ENCODE measurements at places on chromosomes 1 and 21. TPM values are rescaled to one million over a fixed set of nuclear protein-coding genes. Genes with fewer than 3 reads are reported as not detected.
A peak's percentile ranks its signal among the peaks of the same experiment; 100 is the strongest.

- no peak for ATAC-seq
Observed at GRCh38 chr1:234270581-234271242, 102.5 kb upstream of the COA6 start.

- ATAC-seq: peak; percentile 22
Observed at GRCh38 chr1:47752559-47752958, 244.6 kb downstream of the TRABD2B start.

Gene FAM72D
- 2.8 TPM for total RNA-seq

Gene NPPB
- total RNA-seq: not detected

- ATAC-seq: no peak
Observed at GRCh38 chr1:198030682-198031081, 113.5 kb downstream of the LHX9 start.

Gene MATN1
- not detected for total RNA-seq

Gene HENMT1
- total RNA-seq: 2.2 TPM

GRCh38 chr1:33055210-33056008 lies 18.7 kb upstream of the AK2 start:
- peak; percentile 82 for ATAC-seq

Gene VCAM1
- total RNA-seq: 1.0 TPM

GRCh38 chr1:226479474-226479873 lies 69.1 kb upstream of the STUM start:
- peak; percentile 56 for ATAC-seq

- no peak for ATAC-seq
Observed at GRCh38 chr1:199898654-199899053, 128.9 kb upstream of the NR5A2 start.

Gene RGS13
- not detected for total RNA-seq

Gene UTS2
- total RNA-seq: not detected

- ATAC-seq: peak; percentile 57
Observed at GRCh38 chr1:36351227-36351977, 28.0 kb upstream of the EVA1B start.

GRCh38 chr1:181175356-181175910 lies 86.9 kb downstream of the IER5 start:
- ATAC-seq: no peak

Gene CASQ2
- total RNA-seq: 0.92 TPM

Gene GBP2
- total RNA-seq: 15.9 TPM

GRCh38 chr1:236356141-236356540 lies 37.9 kb upstream of the EDARADD start:
- no peak for ATAC-seq

- no peak for ATAC-seq
Observed at GRCh38 chr1:44860891-44861425, 17.9 kb upstream of the PTCH2 start.
